ENCODE measurements at places on chromosomes 12 and 14.

DNA sequence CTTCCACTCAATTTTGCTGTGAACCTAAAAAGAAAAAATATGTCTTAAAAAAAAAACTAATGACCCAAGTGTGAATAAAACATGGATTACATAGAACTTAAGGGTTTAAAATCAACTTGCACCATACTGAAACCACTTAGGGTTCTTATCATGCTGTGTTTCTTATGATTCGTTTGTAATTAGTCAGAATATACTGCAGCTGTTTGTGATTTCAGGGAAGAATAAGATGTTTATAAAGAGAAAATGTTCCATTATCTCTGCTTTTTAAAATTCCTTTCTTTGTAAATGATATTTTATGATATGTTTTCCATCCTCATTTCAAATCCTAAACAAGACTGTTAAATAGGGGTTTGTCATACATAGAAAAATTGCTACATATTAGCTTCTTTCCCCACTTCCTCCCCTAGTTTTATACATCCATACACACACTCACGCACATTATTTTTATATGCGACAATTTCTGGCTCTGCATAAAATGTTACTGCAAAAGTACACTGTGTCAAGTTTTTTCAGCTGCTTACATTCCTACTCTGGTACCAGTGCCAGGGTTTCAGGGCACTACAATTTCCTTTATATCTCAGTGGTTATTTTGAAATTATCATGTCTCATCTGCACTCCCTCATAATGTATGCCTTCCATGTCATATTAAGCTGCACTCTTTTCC lies 275.2 kb upstream of the GARIN6 start:
- no peak for DNase-seq

DNA sequence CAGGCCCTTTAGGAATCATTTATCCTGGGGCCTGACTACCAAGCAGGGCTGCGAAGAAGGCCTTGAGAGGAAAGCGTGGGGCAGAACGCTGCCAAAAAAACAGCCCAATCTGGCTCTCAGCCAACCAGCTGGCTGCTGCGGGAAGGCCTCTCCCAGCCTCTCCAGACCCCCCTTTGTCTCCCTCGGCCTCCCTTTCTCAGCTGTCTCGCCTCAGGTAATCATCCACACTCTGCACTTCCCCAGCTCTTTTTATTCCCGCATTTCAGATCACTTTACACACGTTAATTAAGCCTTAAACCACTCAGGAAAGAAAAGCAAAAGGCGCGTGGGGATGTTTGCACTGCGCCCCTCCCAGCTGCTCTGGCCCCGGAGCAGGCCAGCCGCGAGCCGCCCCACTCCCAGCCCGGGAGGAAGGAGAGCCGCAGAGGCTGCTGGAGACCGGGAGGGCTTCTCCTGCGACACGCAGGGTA lies 208.2 kb upstream of the FOXN3 start:
- no peak for DNase-seq

DNA sequence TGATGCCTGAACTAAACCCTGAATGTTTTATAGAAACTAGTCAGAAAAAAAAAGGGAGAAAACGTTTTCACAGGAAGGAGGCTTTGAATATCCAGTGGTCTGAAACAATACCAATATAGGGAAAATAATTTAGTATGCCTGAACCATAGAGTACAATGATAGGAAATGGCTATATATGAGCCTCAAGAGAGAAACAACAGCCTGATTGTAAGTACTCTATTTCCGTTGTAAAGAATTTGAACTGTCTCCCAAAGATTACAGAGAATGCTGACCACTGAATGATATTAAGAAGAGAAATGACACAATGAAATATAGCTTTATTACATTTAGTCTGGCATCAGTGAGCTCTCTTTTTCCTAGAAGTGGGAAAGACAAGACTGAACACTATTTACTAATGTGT lies 5.5 kb upstream of the GABARAPL1 start:
- DNase-seq, result no peak

- no peak for DNase-seq
These were observed 45.8 kb upstream of the IQSEC3 start for GRCh38 chr12:20757-21156.

DNA sequence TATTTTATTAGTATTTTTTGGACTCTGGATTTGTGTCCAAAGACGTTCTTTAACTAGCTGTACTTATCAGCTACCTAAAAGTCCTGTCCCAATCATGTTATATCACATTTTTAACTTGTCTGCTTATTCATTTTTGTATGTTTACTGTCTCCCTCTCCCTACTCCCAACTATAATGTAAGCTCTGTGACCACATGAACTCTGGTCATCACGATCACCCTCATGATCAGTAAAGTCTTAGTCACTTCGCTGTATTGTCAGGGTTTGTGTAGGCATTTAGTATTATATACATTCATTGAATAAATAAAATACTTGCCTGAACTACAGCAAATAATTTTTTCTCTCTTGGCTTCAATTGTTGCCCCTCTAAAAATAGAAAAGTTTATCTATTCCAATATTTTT lies 211.0 kb downstream of the PIK3C2G start:
- no peak for DNase-seq

DNA sequence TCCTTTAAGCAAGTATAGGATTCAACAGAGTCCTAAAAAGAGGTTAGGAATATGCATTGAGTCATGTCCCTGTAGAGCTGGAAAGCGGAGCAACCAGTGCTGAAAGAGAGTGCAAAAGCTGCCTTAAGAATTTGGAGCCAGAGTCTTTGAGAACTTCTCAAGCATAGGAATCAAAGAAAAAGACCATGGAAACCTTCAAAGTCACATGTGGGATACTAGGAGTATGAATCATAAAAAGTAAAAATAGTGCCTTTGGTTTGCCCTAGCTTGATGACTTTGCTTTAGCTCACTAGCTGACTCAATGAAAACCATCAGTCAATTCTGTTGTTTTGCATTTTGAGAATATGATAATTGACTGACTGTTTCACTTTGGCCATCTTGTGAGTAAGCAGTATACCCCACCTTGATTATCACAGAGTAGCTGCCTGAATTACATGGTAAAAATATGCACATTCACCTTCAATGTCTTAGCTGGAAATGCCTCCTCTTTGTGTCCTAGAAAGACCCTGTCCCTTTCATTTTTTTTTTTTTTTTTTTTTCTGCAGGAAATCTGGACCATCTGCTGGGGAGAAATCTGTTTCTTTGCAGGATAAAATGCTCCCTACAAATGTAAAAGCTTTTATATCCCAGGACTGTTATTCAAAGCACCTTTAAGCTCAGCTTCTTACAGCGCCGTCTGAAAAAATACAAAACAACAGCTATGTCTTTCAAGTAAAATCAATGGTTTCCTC lies 248.6 kb upstream of the KRR1 start:
- peak; percentile 83 for DNase-seq

DNA sequence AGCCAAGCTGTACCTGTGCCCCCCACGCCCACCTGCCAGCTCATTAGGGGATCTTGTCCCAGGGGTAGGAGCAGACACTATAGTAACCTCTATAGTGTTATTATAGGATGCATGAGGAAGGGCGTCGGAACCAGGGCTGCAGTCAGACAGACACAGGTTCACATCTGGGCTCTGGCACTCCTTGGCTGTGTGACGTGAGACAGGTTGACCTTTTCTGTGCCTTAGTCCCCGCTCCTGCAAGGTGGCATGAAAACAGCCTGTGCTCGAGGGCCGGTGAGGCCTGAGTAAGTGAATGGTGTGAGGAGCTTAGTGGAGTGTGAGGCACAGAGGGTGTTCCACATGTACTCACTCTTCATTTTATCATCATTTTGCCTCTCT lies 19.0 kb downstream of the ASB2 start:
- no peak for DNase-seq

GRCh38 chr12:120358412-120359100 lies 10.4 kb downstream of the MSI1 start:
- no peak for DNase-seq

DNA sequence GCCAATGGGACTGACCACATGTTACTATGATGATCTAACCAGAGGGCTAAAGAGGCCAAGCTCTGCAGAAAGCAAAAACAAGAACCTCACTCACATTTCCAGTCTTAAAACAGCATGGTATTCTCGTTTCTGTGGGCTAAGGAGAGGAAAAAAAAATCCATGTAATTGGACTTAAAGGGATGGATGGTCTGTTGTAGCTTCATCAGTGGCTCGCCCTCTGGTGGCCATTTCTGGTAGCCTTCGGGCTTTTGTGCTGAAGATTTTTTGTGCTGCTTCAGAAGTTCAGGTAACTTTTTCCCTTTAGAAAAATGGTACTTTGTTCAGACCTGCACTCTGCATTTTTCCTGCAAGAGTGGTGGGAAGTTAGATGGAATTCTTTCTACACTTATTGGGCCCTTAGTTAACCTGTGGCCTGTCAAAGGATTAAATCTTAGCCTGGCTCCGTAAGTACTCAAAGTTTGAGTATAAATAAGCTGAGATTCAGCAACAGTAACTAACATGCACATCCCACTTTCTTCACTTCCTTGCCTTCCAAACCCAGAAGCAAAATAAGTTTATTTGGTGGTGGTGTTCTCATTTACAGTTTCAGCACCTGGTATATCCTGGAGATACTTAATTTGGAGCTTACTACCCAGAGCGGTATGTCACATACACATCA lies 22.3 kb downstream of the DCAF4 start:
- no peak for DNase-seq

DNA sequence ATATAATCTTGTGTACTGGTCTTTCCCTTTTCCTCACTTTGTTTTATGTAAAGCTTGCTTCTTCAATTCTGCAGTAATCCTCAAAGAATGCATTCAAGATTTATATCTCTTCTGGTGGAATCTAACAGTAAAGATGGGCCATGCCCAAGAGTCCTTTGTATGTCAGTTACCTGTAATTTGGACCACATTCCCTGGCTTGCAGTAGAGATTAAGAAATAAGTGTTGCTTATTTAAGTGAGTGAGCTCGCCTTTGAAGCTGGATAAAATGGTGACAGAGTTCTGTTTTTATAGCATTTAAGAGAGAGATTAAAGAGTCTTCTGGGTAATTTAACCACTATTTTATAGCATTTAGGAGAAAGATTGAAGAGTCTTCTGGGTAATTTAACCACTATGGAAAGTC lies 262.1 kb upstream of the ATP2B1 start:
- no peak for DNase-seq

- DNase-seq, result peak; percentile 68
These were observed 446 bp upstream of the ZNF641 start for GRCh38 chr12:48351022-48351708.

DNA sequence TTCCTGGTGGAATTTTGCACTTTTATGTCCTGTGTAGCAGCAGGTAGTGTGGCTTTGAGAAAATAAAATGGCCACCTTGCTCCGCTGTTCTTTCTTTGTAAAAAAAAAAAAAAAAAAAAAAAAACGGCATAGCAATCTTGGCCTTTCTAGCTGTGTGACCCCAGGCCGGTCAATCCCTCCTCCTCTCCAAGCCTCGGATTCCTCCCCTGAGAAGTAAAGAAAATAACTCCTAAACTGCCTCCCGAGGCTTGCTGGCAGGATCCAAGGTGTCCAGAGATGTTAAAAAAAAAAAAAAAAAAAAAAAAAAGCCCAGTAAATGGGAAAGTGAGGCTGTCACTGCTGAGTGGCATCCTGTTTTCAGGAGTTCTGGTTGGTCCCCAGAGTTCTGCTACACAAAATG lies 23.9 kb upstream of the MAP1LC3B2 start:
- DNase-seq, result no peak

GRCh38 chr12:15116086-15116485 lies 105.1 kb downstream of the RERG start:
- DNase-seq, result no peak

GRCh38 chr14:77970646-77971045 lies 170.7 kb downstream of the ADCK1 start:
- peak; percentile 3 for DNase-seq

DNA sequence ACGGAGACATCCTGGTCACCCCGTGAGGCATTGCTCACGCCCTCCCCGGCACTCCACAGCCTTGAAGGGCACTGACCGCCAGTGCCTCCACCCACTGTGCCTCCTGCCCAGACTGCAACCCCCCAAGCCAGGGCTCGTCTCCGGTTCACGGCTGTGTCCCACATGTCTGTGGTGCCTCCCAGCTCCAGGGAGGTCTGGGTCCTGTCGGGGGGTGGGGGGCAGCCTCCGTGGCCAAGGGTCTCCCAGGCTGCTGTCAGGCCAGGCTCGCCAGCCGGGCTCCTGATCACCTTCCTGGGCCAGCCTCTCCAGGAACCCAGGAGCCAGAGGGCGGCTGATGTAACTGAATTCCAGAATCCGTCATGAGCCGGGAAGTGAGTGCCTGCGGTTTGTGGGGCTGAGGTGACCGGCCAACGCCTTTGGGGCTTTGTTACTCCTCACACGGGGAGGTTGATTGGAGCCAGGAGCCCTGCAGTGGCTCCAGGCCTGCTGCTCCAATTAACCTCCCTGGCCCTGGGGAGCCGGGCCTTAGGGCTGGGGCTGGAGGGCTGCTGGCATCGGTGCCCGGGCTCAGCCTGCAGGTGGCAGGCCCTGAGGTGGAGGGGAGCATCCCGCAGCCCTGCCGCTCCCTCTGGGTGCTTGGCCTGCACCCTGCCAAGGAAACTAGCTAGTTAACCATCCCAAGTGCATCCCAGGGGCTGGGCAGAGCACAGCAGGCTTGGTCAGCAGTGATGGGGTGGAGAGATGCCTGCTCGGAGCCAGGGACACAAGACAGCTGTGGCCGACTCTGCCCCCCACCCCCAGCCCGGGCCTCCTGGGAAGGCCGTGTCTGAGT lies 36.4 kb upstream of the FBRSL1 start:
- DNase-seq, result peak; percentile 53

- DNase-seq, result no peak
These were observed 22.5 kb upstream of the HIF1A start for GRCh38 chr14:61672796-61673195.

DNA sequence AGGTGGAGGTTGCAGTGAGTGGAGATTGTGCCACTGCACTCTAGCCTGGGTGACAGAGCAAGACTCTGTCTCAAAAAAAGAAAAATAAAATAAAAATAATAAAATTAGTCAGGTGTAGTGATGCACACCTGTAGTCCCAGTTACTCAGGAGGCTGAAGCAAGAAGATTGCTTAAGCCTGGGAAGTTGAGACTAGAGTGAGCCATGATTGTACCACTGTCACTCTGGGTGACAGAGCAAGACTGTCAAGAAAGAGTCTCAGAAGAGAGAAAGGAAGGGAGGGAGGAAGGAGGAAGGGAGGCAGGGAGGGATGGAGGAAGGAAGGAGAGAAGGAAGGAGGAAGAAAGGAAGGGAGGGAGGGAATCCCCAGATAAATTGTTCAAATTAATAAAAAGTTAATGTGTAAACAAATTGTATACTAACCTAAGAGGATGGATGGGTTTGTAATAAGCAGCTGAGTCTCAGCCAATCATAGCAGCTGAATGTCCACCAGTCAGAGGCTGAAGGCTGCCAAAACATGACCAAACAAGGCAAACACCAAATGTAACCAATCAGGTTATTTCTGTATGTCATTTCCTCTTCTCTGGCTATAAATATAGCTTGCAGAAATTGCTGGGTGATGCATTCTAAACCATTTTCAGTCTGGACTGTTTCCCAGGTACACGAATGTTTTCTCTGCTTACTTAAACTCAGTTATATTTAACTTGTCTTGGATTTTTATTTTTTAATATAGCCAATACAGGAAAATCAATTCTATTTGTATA lies 6.1 kb upstream of the CDCA4 start:
- no peak for DNase-seq
